A172 (cell line): ENCODE measurements at places on chromosomes 5 and 9.
A peak's percentile ranks its signal among the peaks of the same experiment; 100 is the strongest.

DNA sequence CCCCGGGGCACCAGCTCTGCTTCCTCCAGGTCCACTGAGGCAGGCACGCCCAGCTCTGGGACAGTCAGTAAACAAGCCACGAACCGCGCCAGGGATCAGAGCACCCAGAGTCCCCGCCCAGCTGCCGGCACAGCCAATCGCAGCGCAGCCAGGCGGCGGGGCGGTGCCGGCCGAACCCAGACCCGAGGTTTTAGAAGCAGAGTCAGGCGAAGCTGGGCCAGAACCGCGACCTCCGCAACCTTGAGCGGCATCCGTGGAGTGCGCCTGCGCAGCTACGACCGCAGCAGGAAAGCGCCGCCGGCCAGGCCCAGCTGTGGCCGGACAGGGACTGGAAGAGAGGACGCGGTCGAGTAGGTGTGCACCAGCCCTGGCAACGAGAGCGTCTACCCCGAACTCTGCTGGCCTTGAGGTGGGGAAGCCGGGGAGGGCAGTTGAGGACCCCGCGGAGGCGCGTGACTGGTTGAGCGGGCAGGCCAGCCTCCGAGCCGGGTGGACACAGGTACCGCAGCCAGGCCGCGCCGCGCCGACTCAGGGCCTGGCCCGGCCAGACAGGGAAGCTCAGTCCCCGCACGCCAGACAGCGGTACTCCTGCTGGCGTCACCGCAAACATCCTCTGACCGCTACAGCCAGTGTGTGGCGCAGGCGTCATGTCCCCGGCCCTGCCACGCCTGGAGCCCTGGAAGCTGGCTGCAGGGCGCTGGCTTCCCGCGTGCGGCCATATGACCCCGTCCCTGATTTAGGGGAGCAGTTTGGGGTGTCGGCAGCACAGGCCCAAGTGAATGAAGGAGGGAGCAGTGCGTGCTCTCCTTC, at the start of gene CTSL:
TSS of gene CTSL (plus strand) at position 220 of the 810 bp plus-strand sequence. CDS start 1,485 bp downstream, outside the sequence.
- peak; percentile 81 for DNase-seq

- DNase-seq, result no peak
Observed at GRCh38 chr5:179371681-179372680, 26.7 kb upstream of the ADAMTS2 start.

DNA sequence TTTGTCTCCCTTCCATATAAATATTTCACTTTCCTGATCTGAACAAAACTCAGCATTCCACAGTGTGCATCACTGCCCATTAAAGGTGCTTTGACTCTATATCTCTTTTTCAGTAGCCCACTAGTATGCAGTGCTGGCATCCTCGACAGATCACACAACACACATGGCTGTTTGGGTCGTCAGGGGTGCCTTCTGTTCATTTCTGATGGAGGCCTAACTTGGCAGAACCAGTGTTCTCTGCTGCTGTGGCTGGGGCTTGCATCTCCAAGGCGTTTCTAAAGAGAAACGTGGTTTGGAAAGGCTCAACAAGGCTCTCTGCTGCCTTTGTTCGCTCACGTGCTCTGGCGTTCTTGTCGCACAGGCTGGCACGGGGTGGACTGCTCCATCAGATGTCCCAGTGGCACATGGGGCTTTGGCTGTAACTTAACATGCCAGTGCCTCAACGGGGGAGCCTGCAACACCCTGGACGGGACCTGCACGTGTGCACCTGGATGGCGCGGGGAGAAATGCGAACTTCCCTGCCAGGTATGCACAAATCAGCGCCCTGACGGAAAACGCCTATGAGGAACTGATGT, 97.7 kb upstream of the PRRC1 start:
- DNase-seq, result no peak

- no peak for DNase-seq
Observed at GRCh38 chr9:131651599-131651998, 88.3 kb downstream of the RAPGEF1 start.

GRCh38 chr5:16854351-16854750, 81.7 kb downstream of the MYO10 start:
- no peak for DNase-seq

DNA sequence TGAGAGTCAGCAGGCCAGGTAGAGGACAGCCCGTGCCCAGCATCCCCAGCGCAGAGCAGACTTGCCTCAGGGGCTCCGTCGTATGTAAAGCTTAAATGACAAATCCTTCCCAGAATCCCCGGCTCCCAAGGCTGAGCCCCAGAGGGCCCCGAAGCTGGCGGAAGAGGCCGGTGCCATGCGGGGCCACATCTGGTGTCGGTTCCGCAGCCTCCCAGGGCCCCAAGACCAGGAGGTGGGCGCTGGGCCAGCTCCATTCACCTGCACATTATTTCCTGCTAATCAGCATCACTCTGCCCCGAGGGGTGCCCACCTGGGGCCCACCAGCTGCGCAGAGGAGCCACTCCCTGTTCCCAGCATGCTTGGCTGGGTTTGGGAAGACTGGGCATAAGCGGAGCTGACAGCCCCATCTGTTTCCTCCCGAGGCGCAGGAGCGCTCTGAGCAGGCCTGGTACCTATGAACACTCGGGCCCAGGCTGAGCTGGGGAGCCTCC, 124.0 kb upstream of the PPP1R26 start:
- DNase-seq, result no peak

- DNase-seq, result no peak
Observed at GRCh38 chr5:77774981-77775789, 954 bp downstream of the TBCA start.

- DNase-seq, result no peak
Observed at GRCh38 chr9:128124873-128125579, 2.5 kb downstream of the PTGES2 start.

GRCh38 chr9:37944671-37945481, 40.9 kb upstream of the SLC25A51 start:
- DNase-seq, result peak; percentile 94

DNA sequence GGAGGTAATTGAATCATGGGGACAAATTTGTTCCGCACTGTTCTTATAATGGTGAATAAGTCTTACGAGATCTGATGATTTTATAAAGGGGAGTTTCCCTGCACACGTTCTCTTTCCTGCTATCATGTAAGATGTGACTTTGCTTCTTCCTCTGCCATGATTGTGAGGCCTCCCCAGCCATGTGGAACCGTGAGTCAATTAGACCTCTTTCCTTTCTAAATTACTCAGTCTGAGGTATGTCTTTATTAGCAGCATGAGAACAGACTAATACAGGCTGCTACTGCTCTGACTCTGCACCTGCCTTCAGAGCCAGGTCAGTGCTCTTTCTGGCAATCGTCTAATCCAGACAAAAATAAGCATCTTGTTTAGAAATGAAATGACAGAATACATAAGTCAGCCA, 479.2 kb upstream of the TUSC1 start:
- no peak for DNase-seq

DNA sequence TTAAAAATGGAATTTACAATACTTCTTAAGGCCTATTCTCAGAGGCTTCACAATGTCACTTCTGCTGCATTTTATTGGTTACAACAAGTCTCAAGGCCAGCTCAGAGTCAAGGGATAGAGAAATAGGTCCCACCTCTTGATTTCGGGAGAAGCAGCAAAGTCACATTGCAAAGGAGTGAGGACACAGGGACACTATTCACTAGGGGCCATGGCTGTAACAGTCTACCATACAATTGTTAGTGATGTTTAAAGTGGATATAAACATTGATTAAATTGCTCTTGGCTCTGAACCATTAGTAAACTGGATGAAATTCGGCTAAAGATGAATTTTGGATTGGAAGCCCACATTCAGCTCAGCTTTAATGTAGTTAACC, 21.7 kb upstream of the CMBL start:
- DNase-seq, result no peak

GRCh38 chr5:134124289-134125038, 10.0 kb downstream of the TCF7 start:
- DNase-seq, result peak; percentile 96

GRCh38 chr9:69731348-69731747, 28.5 kb downstream of the PTAR1 start:
- no peak for DNase-seq

DNA sequence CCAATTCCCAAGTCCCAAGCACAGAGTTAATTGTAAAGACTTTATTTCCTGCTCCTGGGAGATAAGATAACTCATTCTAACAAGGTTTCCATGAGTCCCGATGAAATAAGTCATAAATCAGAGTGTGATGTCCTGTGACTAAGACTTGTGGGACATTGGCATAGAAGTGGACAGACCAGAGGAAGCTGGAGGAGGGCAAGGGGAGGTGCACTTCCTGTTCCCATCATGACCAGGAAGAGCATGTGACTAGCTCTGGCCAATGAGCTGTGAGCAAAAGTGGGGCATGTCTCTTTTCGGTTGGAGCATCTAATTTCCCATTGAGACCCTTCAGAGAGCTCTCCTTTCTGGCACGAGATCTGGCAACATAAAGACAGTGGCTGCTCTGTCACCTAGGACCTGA, 100.4 kb downstream of the ZNF354C start:
- DNase-seq, result peak; percentile 80

- peak; percentile 38 for DNase-seq
Observed at GRCh38 chr5:88833371-88834130, 49.4 kb downstream of the MEF2C start.

DNA sequence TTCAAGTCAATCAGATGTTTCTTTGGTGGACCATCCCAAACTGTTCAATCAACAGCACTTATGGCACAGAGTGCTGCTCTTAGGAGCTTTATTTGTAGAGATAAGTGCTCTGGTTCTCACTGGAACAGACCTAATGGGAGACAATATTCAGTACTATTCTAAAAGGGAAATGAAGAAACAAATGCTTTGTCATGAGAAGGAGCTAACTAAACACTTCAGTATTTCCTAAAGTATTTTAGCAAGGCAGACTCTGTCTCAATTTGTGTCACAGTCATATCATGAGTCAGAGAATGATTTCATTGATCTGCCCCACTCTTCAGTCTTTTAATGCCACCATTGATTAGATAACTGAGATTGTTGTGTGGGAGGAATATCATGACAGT, 175.3 kb downstream of the SLF1 start:
- DNase-seq, result peak; percentile 18

DNA sequence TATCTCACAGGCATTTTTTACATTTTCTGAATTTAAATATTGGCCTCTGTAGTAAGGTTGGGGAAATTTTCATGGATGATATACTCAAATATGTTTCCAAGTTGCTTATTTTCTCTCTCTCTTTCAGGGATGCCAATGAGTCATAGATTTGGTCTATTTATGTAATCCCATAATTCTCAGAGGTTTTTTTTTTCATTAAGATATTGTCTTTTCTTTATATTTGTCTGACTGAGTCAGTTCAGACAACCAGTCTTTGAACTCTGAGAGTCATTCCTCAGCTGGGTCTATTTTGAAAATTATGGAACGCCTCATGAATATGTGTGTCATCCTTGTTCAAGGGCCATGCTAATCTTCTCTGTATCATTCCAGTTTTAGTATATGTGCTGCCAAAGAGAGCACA, 223.2 kb downstream of the PCSK1 start:
- peak; percentile 44 for DNase-seq

- no peak for DNase-seq
Observed at GRCh38 chr5:124892185-124892848, 145.9 kb upstream of the ZNF608 start.

DNA sequence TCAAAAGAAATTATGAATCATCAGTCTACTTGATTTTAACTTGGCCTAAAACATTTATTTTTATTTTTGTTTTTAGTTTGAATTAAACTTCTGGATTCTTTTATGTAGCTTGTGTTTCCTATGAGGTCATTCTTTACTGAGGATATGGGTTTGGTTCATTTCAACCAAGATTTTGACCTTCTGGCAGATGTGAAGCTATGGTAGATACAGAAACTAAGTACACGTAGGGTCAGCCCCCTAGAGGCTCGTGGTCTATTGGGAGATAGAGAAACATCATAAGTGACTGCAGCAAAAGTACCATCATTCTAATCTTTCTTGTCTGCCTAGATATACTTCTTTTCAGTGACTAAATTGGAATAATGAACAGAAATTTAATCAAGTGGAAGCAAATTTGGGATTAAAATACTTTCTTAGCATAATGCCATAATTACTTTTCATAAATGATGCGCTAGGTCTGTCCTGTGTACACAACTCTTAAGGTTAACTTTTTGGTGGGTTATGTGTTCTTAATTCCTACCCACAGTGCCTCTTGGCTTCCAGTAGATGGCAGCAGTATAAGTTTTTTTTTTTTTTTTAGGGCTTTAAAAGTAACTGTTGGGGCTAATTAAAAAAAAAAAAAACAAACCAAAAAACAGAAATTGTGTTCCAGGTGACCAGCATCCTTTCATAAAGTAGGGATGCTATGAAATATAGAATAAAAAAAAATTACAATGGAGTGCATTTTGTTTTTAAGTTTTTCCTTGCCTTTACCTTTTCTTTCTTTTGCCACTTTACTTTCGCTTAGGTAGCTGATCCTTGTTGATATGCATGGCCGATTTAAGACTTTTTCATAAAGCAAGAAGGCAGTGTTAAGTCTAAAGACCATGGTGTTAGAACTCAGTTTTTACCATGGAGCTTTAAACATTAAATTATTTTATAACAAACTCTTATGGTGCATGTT, 49.9 kb downstream of the LRRTM2 start:
- DNase-seq, result no peak

DNA sequence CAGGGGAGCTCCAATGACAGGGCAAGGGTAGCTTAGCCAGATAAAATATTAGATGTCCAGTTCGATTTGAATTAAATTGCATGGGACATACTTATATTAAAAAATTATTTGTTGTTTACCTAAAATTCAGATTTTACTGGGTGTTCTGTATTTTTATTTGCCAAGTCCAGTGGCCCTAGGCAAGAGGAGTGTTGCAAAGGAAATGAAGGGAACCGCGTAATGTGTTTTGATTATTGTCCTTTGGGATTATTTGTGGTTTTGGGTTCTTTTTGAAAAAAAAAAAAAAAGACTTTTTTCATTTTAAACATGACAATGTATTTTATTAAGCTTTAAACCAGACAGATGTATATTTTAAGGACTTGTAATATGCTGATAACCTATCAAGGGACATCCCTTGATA, 179.3 kb downstream of the C9orf152 start:
- no peak for DNase-seq

- DNase-seq, result peak; percentile 86
Observed at GRCh38 chr9:118595719-118596305, 773.4 kb downstream of the BRINP1 start.

GRCh38 chr5:178489271-178489976, 100.8 kb downstream of the COL23A1 start:
- no peak for DNase-seq

- peak; percentile 18 for DNase-seq
Observed at GRCh38 chr5:90792725-90793124, 234.1 kb downstream of the ADGRV1 start.

DNA sequence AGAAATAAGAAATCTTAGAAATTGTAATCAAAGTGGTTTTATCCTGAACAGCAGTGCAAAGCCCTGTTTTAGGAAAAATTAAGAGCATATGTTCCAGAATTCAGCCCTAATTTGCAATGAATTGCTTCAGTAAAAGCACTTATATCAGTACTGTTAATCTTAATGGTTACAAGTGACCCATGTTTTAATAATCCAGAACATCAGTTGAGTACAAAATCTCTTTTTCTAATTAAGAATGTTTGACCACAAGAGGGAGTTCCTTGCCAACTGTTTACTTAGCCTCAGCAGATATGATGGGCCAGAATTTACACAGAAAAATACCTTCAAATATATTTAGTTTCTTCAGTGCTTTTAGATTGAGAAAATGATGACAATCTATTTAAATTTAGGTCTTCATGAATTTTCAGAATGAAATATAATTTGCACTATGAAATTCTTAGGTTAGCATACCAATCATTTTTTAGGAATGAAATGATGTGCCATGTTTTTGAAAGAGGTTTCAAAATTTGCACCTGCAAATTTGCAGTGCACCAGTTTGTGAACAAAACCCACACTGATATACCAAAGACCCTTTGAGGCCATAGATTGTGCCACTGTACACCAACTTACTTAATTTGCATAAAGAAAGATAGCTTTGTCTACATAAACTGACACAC, 926.3 kb upstream of the ARRDC3 start:
- peak; percentile 40 for DNase-seq
